ENCODE measurements at places on chromosomes 7 and 10.

GRCh38 chr7:149431486-149432120 is 29.3 kb downstream of the ZNF777 start:
- no peak overlapping the region for H3K27ac ChIP-seq
- H3K4me3 ChIP-seq, result no peak overlapping the region
- DNase-seq, result no peak
- no peaks in the 10 kb centered on the region for H3K27me3 ChIP-seq
- no peaks in the 10 kb centered on the region for H3K4me1 ChIP-seq
- H3K36me3 ChIP-seq, result peaks cover 39% of the 10 kb centered on the region

GRCh38 chr7:25091176-25091575 is 33.9 kb downstream of the CYCS start:
- no peaks in the 10 kb centered on the region for H3K36me3 ChIP-seq
- H3K27ac ChIP-seq, result no peak overlapping the region

DNA sequence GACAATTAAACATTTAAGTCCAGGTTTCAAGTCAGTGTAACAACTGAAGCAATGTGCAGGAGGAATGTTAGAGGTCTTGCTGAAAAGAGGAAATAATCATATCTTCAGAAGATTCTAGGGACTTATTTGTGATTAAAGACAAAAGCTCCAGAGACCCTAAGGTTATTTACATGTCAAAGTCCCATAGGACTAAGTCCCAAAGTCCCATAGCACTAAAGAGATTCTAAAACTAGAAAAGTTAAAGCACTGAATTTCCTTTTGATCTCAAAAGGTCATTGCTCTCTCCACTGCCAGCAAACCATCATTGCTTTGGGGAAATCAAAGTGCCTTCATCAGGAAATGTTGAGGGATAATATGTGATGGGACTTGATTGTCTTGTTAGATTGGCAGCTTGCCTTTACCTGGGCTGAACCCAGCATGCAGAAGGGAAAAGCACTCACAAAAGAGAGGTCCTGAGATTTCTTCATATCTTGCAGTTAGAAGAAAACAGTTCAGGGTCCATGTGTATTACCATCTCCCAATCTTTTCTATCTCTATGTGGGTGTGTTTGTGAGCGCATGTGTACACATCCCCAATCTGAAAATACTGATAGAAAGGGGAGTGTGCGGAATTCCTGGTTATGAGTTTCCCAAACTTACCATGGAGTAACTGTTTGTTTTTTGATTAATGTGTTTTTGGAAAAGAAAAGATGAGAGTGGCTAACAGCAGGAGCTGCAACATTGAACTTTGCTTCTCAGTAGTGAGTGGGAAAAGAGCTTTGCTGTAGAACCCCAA is 21.8 kb downstream of the NUDT13 start:
- no peak overlapping the region for H3K4me3 ChIP-seq
- no peaks in the 10 kb centered on the region for H3K4me1 ChIP-seq
- H3K27ac ChIP-seq, result no peak overlapping the region
- peaks cover 77% of the 10 kb centered on the region for H3K36me3 ChIP-seq

DNA sequence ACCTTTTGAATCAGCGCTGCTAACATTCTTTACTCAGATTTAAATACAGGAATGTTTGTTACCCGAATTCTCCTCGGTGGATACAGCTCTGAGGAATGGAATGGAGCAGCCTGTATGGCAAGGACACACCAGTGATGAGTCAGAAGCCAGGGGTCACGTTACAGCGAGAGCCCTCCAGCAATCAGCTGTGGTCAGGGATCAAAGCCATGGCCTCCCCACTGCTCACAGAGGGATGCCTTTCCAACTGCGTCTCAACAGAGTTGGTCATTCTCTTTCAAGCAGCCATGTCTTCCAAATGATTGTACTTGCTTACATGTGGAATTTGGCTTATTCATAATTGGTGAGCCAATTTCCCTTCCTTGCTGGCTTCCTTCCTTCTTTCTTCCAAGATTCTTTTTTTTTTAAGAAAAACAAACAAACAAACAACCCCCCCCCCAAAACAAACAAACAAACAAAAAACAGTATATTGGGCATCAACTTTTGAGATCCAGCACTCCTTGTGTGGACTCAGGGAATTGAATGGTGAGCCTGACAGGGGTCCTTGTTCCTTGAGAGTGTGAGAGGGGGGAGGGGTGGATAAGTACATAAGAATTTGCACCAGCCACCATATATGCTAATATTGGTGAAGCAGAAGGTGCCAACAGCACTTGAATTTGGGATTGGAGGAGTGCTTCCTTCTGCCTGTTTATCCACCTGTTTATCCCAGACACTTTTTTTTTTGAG is 100.2 kb downstream of the ATXN7L1 start:
- no peak overlapping the region for H3K4me3 ChIP-seq
- H3K4me1 ChIP-seq, result peaks cover 20% of the 10 kb centered on the region
- H3K27me3 ChIP-seq, result no peaks in the 10 kb centered on the region
- peak overlapping the region; percentile 85 for H3K27ac ChIP-seq
- peak; percentile 96 for DNase-seq
- no peaks in the 10 kb centered on the region for H3K36me3 ChIP-seq

DNA sequence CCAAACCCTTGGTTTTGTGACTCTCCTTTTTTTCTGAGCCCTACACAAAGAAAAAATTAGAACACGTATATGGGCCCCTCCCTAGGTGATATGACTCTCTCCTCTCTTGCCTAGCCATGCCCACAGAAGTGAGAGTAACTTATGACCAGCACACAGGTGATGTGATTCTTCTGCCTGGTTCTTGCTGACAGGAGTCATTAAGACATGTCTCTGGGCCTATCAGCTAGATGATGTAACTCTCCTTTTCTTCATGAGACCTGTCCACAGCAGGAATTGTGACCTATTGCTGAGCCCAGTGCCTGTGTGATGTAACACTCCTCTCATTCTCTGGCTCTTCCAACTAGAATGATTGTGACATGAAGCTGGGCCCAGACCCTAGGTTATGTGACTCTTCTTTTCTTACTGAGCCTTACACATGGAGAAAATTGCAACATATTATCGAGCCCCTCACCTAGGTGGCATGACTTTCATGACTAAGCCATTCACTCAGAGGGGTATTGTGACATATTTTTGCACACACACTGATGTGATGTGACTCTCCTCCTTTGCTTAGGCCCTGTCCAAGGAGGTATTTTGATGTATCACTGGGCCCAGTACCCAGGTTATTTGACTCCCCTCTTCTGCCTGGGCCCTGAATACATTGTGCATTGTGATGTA is 31.4 kb upstream of the ZNF107 start:
- no peaks in the 10 kb centered on the region for H3K36me3 ChIP-seq
- H3K27ac ChIP-seq, result no peak overlapping the region
- H3K27me3 ChIP-seq, result no peaks in the 10 kb centered on the region
- H3K4me1 ChIP-seq, result no peaks in the 10 kb centered on the region
- DNase-seq, result no peak
- H3K4me3 ChIP-seq, result no peak overlapping the region

DNA sequence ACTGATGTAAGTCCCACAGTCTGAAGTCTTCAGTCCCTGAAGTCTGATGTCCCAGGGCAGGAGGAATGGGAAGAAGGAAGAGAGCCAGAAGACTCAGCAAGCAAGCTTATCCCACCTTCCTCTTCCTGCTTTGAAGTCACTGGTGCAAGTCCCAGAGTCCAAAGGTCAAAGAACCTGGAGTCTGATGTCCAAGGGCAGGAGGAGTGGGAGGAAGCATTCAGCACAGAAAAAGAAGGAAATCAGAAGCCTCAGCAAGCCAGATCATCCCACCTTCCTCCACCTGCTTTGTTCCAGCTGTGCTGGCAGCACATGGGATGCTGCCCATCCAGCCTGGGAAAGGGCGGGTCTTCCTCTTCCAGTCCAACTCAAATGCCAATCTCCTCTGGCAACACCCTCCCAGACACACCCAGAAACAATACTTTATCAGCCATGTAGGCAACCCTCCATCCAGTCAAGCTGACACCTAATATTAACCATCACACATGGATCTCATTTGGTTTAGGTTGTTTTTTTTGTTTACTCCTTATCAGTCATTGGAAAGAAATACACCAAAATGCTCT is 50.9 kb downstream of the ADAM12 start:
- DNase-seq, result no peak
- H3K4me1 ChIP-seq, result no peaks in the 10 kb centered on the region
- no peaks in the 10 kb centered on the region for H3K27me3 ChIP-seq

GRCh38 chr10:105585753-105586152 is 944.7 kb downstream of the SORCS3 start:
- no peak overlapping the region for H3K27ac ChIP-seq
- no peak overlapping the region for H3K4me3 ChIP-seq
- H3K4me1 ChIP-seq, result no peaks in the 10 kb centered on the region
- no peaks in the 10 kb centered on the region for H3K36me3 ChIP-seq

DNA sequence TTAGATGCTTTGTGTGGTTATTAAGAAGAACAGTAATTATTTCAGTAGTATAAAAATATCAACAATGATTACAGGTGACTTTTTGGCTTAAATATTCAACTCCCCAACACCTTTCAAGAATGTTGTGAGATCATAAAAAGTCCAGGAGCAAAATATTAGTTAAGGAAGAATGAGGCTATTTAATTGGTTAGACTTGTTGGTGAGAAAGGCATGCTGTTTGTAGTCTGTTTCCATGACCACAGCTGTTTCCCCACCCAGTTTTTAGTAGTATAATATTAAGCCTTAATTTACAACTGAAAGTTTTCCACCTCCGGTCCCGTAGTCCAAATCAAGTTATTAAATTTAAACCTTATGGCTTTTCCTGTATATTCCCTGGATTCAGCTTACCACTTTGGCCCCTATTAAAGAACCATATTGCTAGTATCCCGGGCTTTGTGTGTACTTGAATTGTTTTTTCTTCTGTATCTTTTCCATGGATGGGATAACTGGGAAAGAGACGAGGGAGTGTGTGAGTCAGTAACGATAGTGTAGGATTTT is 133.3 kb downstream of the CELF2 start:
- H3K27me3 ChIP-seq, result no peaks in the 10 kb centered on the region
- H3K4me3 ChIP-seq, result no peak overlapping the region
- no peak overlapping the region for H3K27ac ChIP-seq
- no peaks in the 10 kb centered on the region for H3K36me3 ChIP-seq

GRCh38 chr10:5147981-5148677 is 36.8 kb downstream of the AKR1C8 start:
- no peaks in the 10 kb centered on the region for H3K4me1 ChIP-seq
- no peaks in the 10 kb centered on the region for H3K36me3 ChIP-seq
- H3K27ac ChIP-seq, result no peak overlapping the region
- DNase-seq, result no peak
- H3K27me3 ChIP-seq, result no peaks in the 10 kb centered on the region

DNA sequence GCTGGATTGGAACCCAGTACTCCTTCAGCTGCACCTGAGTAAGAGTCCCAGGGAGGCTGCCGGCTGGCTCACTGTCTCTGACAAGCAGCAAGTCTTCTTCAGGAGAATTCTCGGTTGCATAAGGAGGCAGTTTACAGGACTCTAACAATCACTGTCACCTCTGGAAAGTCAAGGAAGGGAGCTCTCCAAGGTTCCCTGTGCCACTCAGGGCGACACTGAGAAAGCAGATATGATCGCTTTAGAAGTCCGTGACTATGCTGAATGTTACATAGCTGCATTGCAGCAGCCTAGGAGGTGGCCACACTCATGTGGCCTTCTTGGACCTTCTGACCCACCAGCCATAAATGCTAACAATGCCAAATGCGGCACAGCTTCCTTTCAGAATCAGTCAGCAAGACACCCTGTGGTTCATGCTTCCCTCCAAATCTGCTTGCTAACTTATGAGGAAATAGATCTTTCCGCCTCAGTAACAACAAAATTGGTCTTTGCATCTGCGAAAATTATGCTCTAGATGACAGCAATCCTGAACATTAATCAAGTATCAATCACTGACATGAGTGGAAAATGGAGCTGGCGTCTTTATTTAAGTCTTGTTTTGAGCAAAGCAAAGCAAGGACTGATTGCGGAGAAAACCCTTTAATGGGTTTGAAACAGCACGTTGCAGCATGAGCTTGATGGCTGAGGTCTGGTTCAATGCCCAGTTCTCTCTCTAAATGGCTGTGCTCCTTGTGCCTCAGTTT is 132.9 kb downstream of the ATXN7L1 start:
- no peak overlapping the region for H3K4me3 ChIP-seq
- peaks cover 4% of the 10 kb centered on the region for H3K4me1 ChIP-seq
- no peak overlapping the region for H3K27ac ChIP-seq

DNA sequence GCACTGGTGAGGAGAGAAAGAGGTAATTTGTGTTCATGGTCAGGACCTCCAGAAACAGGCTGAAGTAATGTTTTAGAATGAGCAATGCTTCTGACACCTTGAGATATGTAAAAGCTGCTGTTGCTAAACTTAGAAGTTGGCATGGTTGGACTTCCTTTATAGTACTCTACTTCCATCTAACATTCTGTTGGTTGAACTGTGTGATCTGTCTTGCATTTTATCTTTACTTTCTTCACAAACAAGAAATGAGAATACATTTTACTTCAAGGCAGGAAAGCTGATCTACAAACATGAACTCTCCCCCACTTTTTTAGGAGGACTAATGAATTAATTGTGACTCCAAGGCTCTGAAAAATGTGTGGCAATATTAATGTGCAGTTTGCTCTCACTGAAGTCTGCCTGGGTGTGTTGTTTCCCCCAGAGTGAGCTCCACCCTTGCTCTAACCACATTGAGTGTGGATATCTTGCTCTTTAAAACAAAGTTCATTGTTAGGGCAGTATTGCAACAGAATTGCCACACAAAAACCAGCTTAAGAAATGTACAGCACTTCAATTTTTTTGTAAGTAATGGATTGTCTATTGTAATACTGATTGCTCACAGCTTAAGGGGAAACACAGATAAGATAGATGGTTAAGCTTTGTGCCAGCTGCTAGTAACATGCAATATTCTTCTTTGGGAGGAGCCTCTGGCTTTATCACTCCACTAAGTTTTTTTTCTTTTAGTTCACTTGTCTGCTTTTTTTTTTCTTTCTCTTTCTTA is 69.0 kb downstream of the ADD3 start:
- no peaks in the 10 kb centered on the region for H3K36me3 ChIP-seq
- H3K27me3 ChIP-seq, result no peaks in the 10 kb centered on the region
- no peak overlapping the region for H3K27ac ChIP-seq
- DNase-seq, result no peak
- no peak overlapping the region for H3K4me3 ChIP-seq

- no peaks in the 10 kb centered on the region for H3K36me3 ChIP-seq
- H3K4me3 ChIP-seq, result no peak overlapping the region
- DNase-seq, result no peak
- no peak overlapping the region for H3K27ac ChIP-seq
- H3K4me1 ChIP-seq, result no peaks in the 10 kb centered on the region
These were observed 218.1 kb downstream of the C7orf25 start for GRCh38 chr7:42693722-42694121.

- no peak overlapping the region for H3K4me3 ChIP-seq
- DNase-seq, result no peak
- no peak overlapping the region for H3K27ac ChIP-seq
- peaks cover 21% of the 10 kb centered on the region for H3K36me3 ChIP-seq
These were observed 52.4 kb downstream of the CASD1 start for GRCh38 chr7:94561841-94562514.

All from endodermal cell (in vitro differentiated cells).